ENCODE measurements at places on chromosomes 6 and 20.
A peak's percentile ranks its signal among the peaks of the same experiment; 100 is the strongest.

- peak; percentile 23 for DNase-seq
These were observed 3.4 kb upstream of the RSPO4 start for GRCh38 chr20:1005452-1006027.

DNA sequence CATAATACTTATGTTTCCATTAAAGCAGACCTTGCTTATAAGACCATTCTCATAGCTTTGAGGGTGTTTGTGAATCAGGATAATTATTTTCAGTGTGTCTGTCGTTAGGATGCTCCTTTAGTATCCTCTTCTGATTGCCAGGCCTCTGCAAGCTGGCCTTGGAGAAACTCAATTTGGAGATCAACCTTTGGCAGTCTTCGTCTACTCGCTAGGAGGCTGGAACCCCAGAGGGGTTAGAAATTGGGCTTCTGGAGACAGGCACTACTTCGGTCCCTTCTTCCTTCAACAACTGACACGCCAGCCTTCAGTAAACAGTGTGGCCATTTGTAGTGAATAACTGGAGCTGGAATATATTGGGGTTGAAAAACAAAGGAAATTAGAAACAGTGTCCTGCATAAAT is 100.8 kb upstream of the CITED2 start:
- no peak for DNase-seq

GRCh38 chr6:43738877-43739641 is 31.0 kb upstream of the VEGFA start:
- no peak for DNase-seq

- DNase-seq, result no peak
These were observed 518.7 kb upstream of the NOX3 start for GRCh38 chr6:155974359-155974758.
